ENCODE measurements at places on chromosomes 1 and 21.

DNA sequence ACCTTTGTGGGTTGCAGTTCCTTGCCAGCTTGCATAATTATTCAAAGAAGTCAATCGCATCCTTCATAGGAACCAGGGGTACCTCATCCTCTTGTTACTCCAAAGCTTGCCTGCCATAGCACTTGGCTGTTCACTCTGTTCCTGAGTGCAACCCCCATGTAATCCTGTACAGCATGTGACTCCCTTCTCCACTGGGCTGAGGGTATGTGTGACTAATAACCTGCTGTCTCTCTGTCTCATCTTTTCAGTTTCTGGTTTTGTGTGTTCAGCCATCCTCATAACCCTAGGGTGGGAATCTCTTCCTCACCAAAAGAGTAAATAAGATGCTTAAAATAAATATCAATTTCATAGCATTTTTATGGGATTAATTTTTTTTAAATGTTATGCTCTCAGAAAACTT is 351.9 kb downstream of the S1PR1 start:
- DNase-seq, result no peak

GRCh38 chr1:21342961-21343838 is 52.9 kb upstream of the ECE1 start:
- no peak for DNase-seq

DNA sequence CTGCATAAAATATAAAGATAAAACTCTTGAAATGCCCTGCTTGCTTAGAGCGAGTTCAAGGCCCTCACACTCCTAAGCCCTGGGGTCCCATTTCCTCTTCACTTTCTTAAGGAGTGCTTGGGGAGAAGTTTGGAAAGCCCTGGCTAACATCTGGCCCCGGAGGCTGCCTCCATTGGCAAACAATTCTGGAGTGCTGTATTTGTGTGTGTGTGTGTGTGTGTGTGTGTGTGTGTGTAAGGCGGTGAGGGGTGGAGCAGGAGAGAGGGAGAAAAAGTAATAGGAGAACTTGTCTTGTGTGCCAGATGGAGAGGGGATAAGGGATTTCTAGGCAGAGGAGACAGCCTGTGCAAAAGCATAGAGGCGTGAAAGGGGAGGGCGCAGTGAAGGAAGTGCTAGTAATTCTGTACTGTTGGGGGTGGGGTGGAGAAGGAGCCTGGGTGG is 578 bp upstream of the TRIM62 start:
- no peak for DNase-seq

DNA sequence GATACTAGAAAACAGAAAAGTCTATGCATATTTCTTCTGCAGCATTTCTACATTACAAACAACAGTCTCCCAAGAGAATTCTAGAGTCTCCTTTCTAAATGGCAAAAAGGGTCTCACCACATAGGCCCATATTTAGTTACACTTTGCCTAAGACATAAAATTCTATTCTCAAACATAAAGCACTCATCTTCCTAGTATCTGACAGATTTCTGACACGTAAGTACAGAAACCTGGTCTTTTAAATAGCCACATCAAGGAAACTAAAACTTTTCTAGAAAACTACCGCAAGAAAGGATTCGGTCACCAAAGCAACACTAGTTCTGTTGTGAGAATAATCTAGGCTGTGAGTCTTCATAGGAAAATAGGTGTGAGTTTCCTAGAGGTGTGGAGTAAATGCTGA is 33.6 kb upstream of the CTSK start:
- no peak for DNase-seq

- DNase-seq, result no peak
These were observed 41.9 kb downstream of the FAM163A start for GRCh38 chr1:179785031-179785431.

DNA sequence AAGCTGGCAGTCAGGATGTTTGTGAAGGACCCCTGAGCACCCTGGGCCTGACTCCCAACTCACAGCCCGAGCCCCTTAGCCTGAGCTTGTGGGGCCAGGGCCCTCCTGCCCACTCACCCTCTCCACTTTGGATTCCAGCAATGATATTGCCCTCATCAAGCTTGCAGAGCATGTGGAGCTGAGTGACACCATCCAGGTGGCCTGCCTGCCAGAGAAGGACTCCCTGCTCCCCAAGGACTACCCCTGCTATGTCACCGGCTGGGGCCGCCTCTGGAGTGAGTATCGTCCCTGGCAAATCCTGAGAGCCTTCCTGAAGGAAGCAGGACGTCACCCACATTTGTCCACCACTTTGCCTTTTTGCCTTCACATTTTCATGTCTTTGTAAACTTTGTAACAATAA is 5.0 kb downstream of the CTRC start:
- no peak for DNase-seq

DNA sequence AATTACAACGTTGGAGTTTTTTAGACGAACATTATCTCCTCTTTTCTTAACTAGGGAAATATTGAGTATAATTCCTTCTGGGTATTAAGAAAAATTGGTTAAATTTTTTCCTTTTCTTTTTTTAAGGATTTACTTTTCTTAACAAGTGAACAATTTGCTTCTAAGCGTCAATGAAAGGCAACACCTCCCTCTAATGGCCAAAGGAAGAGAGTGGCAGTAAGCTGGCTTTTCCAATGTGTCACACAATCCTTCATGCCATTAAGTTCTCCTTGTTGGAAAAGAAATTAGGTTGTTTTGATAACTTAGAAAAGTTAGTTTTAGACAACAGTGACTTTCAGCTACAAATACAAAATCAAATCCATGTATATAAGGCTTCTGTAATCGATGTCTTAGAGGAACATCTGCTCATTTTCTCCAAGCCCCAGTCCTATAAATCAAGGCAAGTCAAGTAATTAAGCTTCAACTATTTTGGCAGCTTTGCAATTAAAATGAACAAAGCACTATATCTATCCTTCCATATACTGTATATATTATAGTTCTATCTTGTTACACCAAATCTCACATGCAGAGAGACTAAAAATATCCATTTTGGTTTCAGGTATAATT is 62.8 kb downstream of the EDEM3 start:
- no peak for DNase-seq

DNA sequence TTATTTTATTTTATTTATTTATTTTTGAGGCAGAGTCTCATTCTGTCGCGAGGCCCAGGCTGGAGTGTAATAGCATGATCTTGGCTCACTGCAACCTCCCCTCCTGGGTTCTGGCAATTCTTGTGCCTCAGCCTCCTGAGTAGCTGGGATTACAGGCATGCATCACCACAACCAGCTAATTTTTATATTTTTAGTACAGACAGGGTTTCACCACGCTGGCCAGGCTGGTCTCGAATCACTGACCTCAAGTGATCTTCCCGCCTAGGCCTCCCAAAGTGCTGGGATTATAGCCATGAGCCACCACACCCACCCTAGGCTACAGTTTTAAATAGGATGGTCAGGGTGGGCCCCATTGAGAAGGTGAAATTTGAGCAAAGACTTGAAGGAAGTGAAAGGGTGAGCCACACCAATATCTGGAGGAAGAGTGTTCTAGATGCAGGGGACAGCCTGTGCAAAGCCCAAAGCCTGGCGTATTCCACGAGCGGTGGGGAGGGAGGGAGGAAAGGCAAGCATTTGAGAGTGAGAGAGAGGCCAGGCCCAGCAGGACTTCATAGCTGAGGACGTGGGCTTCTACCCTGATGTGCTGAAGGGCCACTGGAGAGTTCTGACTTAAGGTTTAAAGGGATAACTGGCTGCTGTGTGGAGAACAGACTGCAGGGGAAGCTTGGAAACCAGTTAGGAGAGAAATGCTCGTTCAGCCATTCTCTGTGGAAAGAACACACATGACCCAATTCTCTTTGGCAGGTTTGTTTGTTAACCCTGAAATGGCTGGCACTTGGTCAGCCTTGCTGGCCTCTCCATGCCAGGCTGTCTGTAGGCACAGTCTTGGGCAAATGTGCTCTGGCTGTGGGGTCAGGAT is 62.6 kb upstream of the FAM20B start:
- no peak for DNase-seq

- no peak for DNase-seq
These were observed 36.8 kb downstream of the SMYD2 start for GRCh38 chr1:214317734-214318133.

DNA sequence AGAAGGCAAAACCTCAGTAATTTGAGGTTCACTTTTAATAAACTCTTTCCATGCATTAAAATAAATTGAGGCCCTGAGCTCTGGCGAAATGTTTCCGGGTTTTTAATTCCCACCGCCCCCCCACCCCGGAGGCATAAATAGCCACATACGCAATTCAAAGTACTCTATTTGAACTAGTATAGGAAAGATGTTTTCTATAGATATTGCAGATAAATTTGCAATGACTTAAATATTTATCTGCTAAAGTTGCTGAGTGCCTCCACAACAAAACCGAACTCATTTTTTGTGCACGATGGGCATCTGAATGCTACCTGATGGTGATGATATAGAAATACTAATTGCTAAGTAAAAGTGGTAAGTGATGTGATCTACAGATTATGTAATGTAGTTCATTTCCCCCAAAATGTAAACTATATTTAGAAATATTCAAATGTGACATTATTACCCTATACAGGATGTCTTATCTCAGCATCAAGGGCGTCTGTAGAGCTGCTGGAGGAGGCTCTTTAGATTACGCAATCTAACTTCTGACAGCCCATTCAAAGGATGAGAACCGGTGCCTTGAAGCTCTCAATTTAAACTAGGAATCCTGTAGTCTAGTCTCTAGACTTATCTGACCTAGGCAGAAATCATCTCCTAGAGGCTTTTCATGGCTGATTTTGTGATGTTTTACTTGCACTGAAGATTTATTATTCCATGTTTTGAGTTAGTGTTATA is 8.5 kb downstream of the IRF2BP2 start:
- DNase-seq, result no peak

- no peak for DNase-seq
These were observed 563.2 kb upstream of the ADGRL2 start for GRCh38 chr1:81237473-81238089.

GRCh38 chr1:167635156-167635648 is 5.2 kb downstream of the RCSD1 start:
- no peak for DNase-seq

DNA sequence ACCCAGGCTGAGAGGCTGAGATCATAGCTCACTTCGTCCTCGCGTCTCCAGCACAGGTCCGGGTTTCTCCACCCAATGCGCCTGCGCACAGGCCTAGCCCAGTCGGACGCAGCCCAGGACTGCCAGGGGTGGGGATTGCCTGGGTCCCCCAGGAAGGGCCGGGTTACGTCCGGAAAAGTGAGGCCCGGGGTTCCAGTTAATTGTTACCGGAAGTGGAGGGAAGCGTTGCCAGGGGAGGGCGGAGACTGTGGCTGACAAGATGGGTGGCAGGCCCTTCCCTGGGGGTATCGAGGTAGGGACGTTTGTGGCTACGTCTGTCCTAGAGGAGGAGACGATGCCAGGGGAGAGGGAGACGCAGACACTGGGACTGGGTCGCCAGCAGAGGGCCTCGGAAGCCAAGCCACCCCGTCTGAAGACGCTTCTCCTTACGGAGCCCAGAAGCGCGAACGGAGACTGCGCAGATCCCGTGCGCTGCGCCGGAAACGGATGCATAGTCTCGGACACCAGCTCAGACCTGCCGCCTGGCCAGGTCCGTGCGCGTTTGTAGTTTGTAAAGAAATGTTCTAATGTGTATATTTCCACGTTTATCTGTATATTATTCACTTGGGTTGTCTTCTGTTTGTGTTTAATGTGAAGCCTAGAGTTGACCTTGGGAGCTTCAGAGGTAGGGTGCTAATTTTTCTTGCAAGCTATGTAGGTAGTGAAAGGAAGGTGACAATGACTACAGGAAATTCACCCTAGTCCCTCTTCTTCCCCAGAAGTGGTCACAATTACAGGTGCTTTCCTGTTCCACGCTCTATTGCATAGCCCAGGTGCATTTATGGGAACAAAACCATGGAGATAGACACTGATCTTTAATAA is 7.3 kb downstream of the RSRP1 start:
- peak; percentile 74 for DNase-seq

DNA sequence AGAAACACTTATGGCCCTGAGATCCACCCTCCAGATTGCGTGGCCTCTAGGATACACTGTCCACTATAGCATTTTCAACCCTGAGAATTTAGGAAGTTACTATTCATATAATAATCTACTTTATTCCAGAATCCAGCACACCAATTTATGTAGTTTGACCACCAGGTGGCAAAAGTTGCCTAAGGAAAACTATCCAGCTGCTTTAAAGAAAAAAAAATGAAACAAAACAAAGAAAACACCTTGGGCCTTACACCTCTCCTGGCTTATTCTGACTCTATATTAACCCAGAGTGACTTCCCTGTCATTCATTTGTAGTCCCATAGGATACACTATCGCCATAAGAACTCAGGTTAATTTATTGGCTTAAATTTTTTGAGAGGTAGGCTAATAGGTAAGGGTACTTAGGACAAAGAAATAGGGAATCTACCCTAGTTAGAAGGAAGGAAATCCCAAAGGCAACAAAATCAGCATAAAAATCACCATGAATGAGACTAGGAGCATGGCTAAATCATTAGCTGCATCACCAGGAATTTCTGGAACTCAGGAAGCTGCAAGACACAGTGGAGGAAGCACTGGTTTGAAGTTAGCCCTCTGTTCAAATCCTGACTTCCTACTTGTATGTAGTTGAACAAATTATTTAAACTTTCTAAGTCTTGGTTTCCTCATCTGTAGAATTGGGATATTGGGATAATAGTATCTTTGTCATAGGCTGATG is 107.5 kb downstream of the SPAG17 start:
- DNase-seq, result no peak

DNA sequence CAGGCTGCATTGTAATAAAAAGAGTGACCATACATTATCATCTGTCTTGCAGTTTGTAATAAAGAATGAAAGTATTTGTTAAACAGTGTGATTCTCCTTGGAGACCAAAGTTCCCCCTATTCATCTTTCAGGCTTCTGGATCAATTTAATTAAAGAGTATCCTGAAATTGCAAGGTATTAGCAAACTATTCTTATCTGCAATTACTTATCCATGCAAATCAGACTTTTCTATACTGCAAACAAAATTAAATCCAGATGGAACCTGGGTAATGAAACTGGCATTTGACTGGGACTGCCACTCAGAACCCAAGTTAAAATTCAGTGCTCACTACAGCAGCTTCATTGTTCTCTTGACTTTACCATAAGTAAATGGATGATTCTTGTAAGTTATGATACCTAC is 37.1 kb downstream of the JAK1 start:
- no peak for DNase-seq

DNA sequence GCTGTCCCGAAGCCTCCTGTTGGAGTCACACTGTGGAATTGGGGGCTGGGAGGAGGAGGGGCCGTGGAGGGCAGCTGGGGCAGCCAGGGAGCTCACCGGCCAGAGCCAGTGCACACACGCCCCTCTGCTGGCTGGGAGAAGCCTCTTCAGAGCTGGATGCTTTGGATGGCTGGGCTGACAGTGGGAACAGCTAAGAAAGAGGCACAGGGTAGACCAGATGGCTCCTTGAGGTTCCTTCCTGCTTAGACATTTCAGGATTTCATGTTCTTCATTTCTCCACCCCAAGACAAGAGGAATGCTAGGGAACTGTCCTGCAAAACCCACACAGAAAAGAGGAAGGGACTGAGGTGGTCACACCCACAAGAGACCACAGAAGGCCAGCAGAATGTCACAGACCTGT is 254.8 kb upstream of the VAMP3 start:
- no peak for DNase-seq

GRCh38 chr1:117635805-117636204 is 30.0 kb downstream of the TENT5C start:
- no peak for DNase-seq

Data from progenitor cell of endocrine pancreas (in vitro differentiated cells).